ENCODE measurements at places on chromosomes 1 and 21.
A peak's percentile ranks its signal among the peaks of the same experiment; 100 is the strongest.

GRCh38 chr21:32412162-32413014 lies at the start of gene EVA1C:
TSS of gene EVA1C (plus strand) at chr21:32412706. CDS start at chr21:32412854, 148 bp downstream.
- DNase-seq = no peak

DNA sequence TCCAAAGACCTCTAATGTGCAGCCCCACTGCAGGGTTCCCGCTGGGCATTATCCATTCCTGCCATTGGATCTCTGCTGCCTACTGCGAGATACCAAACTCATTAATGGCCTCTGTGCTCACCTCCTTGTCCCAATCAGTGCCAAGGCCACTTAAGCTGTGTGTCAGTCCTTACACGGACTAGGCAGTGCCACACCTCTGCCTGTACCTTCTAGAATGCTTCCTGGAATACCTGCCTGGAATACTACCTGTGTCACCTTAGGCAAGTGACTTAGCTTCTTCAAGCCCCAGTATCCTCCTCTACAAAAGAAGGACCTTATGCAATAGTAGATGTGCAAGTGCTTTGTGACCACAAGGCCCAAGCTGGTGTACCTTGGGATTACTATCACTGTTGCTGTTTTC lies 100.1 kb downstream of the FOXD2 start:
- no peak for DNase-seq

DNA sequence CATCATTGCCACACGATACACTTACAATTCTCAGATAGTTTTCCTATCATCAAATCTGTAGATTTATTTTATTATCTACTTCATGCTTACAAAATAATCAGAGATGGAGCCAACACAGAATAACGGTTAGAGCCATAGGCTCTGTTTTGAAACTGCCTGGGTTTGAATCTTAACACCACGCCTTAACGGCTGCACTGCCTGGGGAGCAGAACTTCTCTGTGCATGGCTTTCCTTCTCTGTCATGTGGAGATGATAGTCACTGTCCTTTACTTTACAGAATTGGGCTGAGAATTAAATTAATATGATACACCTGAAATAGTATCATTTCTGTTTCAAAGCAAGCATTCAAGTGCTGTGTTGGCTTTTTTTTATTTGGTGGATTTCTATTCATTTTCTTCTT lies 177.8 kb downstream of the HMCN1 start:
- no peak for DNase-seq

- no peak for DNase-seq
Observed at GRCh38 chr1:90726986-90727480, 9.9 kb upstream of the BARHL2 start.

DNA sequence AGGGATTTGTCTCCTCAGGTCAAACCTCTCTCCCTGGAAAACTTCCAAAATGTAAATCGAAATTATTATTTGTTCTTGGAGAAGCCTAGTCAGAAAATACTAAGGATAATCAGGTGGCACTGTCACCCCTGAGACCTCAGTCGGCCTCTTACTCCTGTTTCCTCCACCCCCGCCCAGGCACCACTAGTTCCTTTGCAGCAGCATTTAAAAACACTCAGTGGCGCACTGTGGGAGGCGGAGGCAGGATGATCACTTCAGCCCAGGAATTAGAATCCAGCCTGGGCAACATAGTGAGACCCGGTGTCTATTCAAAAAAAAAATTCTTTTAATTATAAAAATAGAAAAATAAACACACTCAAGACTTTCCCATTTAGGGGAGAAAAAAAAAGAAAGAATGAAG lies 18.0 kb upstream of the IFNAR2 start:
- DNase-seq = no peak

GRCh38 chr1:203569490-203570318 lies 56.9 kb upstream of the ATP2B4 start:
- no peak for DNase-seq

- DNase-seq = no peak
Observed at GRCh38 chr21:41410361-41410760, 15.7 kb upstream of the MX1 start.

DNA sequence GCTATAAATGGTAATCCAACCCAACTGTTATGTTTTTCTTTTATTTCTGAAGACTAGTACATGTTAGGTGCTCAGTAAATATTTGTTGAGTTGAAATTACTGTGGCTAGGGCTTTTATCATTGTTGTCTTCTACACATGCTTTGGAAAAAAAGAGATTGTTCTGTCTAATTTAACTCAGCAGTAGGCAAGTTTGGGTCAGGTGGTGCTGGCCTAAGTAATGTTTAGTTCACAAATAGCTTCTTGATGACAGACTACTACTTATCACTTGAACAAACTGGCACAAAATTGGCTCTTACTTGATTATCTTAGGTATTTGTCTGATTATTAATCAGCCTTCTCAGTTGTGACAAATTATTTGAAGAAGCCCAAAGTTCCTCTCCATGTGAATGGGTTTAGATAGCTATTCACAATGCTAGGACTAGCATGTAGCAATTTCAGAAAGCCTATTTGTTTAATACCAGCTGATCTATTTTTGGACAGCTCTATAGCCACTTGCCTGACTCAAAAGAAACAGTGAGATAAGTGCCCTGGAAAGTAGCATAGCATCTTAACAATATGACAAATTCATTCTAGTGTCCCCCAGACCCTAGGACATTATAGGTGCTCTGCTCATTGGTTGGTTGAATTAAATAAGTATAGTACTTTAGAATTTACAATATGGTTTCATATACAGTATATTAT lies 32.6 kb downstream of the TMEM200B start:
- no peak for DNase-seq

DNA sequence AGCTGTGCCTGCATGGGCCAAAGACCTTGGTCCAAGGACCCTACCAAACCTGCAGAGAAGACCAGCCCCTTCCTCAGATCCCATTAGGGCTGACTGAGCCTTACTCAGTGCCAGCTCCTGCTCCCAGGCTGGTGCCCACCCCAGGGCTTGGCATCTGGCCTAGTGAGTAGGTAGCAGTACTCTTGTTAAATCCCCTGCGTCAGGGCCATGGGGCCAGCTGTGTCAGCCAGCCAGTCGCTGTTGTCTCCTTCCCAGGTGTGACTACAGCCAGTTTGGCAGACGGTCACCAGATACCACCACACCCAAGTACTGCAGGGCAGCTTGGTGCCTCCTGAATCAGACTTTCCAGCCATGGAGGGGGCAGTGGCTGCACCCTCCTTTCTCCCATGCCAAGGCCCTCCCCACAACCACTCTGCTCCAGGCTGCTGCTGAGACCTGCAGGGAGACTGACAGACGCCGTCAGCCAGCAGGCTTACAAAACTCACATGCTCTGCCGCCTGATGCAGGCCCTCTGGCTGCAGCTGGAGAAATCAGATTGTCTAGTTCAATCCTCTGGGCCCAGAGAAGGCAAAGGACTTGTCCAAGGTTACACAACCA lies 3.0 kb downstream of the TENT5B start:
- no peak for DNase-seq

GRCh38 chr1:29196863-29197589 lies 15.3 kb upstream of the SRSF4 start:
- no peak for DNase-seq

- DNase-seq = no peak
Observed at GRCh38 chr1:156842618-156843300, 16.2 kb downstream of the INSRR start.

- no peak for DNase-seq
Observed at GRCh38 chr1:160009081-160009480, 22.7 kb downstream of the PIGM start.

- no peak for DNase-seq
Observed at GRCh38 chr1:101137144-101138126, 99.4 kb upstream of the S1PR1 start.

GRCh38 chr1:5620997-5621396 lies 371.2 kb downstream of the NPHP4 start:
- no peak for DNase-seq

DNA sequence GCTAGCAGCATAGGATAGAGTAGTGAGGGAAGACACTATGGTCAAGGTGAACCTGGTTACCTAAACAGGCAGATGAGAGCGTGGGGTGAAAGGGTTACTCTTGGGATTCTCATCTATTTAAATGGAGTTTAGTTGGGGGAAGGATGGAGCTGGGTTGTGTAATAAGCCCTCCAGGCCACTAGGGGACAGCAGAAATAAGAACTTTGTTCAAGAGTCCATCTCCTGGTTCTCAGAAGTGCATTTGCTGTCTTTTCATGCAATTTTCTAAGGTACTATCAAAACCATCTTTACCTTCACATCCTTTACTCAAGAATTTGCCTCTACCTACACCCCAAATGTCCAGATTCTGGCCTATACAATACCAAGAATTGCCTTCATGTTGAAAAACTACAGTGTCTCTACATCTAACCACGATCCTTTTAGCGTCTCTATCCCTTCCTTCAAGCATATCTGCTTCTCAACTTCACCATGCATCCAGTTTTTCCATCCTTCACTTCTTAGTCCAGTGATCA lies 28.0 kb downstream of the SLAMF1 start:
- DNase-seq = no peak

GRCh38 chr1:14712136-14712535 lies 113.7 kb downstream of the KAZN start:
- DNase-seq = no peak

DNA sequence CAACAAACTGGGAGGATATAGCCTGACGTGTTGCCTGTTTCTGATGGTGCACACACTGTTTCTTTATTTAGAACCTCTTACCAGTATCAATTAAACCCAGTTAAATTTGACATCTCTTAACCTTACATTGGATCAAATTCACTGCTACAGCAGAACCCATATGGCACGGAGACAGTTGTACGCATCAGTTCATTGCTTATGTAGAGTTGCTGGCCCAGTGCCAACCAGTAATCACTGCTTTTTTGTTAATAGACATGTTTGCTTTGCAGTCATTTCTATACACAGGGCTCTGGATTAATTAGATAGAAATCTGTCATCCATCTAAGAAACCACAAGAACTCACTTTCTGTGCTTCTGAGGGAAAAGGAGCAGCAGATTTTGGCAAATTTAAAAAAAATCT lies 154.0 kb downstream of the RWDD3 start:
- DNase-seq = no peak

- no peak for DNase-seq
Observed at GRCh38 chr1:178652506-178653490, 72.2 kb upstream of the RALGPS2 start.

GRCh38 chr1:201346987-201347386 lies 30.5 kb downstream of the TNNT2 start:
- no peak for DNase-seq

DNA sequence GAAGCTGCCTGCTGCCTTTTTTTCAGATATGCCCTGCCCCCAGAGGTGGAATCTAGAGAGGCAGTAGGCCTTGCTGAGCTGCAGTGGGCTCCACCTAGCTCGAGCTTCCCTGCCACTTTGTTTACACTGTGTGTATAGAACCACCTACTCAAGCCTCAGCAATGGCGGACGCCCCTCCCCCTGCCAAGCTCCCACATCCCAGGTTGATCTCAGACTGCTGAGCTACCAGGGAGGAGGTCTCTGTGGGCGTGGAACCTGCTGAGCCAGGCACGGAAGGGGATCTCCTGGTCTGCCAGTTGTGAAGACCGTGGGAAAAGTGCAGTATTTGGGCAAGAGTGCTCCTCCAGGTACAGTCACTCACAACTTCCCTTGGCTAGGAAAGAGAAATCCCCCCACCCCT lies 65.1 kb downstream of the MSH4 start:
- DNase-seq = no peak

- DNase-seq = no peak
Observed at GRCh38 chr1:7620196-7620595, 150.9 kb upstream of the VAMP3 start.

DNA sequence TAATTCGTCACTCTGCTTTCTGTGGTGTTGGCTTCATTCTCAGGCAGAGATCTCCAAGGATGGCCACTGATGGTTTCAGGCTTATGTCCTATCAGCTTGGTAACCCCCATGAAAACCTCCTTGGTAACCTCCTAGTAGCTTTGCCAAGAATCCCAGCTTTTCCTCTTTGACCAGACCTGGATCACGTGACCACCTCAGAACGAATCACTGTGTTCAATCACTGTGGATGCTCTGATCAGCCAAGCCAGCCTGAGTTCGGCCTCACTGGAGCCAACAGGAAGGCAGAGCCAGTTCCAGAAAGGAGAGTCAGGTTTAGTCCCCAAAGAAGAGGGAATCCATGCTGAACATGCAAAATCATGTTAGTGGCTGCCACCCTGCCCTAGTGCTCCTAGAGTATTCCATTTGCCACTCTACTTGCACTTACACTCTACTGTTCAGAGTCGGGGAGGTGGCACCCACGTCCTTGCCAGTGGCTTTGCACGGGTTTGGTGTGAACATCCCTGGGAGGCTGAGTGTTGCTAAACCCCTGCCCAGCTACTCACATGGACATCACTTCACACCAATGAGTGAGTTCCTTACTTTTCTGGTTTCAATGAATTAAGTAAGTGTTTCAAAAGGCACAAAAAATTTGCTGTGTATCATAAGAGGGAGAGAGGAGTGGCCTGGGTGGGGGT lies 33.5 kb upstream of the SSBP3 start:
- no peak for DNase-seq

DNA sequence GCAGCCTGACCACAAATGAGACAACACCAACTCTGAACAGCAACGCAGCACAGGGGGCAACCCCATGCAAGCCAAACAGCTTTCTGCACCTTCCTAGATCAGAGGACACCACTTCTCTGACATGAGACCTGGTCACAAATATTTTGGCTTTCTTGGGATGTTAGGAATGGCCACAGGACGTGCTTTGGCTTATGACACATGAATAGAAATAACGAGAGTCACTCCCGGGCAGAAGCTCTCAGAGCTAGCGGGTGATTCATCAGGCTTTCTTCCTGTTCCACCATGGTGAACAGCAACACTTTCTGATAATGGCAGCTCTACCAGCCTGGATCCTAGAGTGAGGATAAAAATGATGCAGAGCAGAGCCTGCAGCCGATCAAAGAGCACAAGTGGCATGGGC lies 39.4 kb downstream of the PAFAH2 start:
- no peak for DNase-seq

- DNase-seq = peak; percentile 91
Observed at GRCh38 chr1:116956378-116956777, 45.2 kb upstream of the CD101 start.

DNA sequence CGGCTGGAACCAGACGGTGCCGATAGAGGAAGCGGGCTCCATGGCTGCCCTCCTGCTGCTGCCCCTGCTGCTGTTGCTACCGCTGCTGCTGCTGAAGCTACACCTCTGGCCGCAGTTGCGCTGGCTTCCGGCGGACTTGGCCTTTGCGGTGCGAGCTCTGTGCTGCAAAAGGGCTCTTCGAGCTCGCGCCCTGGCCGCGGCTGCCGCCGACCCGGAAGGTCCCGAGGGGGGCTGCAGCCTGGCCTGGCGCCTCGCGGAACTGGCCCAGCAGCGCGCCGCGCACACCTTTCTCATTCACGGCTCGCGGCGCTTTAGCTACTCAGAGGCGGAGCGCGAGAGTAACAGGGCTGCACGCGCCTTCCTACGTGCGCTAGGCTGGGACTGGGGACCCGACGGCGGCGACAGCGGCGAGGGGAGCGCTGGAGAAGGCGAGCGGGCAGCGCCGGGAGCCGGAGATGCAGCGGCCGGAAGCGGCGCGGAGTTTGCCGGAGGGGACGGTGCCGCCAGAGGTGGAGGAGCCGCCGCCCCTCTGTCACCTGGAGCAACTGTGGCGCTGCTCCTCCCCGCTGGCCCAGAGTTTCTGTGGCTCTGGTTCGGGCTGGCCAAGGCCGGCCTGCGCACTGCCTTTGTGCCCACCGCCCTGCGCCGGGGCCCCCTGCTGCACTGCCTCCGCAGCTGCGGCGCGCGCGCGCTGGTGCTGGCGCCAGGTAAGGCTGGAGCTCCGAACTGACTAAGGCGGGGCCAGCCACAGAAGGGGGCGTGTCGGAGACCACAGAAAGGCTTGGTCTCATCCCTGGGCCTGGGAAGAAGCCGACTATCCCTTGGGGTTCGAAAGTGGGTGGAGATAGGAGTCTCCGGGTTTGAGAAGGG lies 486 bp downstream of the SLC27A3 start:
- DNase-seq = peak; percentile 85

Measured in NCI-H187 treated with DMSO at 0.1 percent for 48 hours (cell line).